Stimulated activated CD4-positive, alpha-beta T cell treated with anti-CD3 and anti-CD28 coated beads, TNF-alpha, amount 100 ng/mL, for 1 hour (primary cell): ENCODE measurements at places on chromosomes 6 and 20.

DNA sequence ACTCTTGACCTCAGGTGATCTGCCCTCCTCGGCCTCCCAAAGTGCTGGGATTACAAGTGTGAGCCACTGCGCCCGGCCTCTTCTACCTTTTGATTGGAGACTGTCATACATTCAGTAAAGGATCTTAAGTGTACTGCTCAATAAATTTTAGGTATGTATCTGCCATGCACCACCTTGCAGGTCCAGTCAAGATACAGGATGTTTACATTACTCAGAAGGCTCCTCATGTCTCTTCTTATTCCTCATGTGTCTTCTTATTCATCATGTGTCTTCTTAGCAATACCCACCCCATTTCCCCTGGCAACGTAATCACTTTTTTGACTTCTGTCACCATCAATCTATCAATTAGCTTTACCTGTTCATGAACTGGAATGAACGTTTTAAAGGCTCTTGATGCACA is 7.9 kb downstream of the MEA1 start:
- no peak for DNase-seq

DNA sequence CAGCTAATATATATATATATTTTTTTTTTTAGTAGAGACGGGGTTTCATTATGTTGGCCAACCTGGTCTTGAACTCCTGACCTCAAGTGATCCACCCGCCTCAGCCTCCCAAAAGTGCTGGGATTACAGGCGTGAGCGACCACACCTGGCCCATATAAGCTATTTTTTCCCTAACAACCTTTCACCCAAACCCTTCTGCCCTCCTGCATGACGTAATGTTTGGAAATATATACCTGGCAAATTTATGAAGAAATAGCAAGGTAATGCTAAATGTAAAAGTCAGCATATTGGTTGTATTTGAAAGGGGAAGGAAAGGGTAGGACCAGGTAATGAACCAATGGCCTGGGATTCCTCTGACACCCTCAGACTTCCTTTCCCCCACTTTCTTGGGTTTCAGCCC is 325.5 kb upstream of the ARID1B start:
- DNase-seq = no peak

GRCh38 chr20:32570401-32571190 is 14.5 kb downstream of the NOL4L start:
- DNase-seq = no peak

DNA sequence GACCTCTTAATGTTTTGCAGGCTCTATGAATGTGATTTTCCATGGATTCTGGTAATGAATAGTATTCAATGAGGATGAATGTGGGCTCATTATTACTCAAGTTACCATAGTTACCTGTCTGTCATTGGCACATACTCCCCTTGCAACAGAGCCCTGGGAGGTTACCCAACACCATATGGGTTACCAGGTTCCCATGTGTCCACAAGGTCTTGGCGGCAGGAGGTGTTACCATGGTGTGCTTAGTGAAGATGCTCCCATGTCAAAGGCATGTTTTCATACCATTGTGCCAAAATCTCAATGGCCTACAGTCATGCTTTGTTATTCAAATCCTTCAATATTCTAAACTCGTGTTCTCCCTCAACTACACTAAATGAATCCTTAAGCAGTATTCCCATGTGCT is 232.5 kb downstream of the HDGFL1 start:
- no peak for DNase-seq

DNA sequence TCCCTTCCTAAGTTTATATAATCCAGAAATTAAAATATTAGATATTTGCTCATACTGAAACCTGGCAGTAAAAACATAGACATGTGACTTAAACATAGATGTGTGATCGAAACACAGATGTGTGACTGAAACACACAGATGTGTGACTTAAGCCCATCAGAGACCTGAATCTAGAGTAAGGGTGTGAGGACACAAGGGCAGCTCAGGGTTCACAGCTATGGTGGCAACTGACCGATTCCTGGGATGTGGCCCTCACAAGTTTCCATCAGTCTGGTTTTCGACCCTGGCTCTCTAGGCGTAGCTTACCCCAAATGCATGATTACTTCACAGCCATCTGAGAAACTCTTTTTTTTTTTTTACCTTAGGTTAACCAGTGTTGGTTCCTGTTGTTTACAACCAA is 137.0 kb downstream of the NRN1 start:
- DNase-seq = no peak

GRCh38 chr6:124599656-124600055 is 362.6 kb upstream of the RNF217 start:
- DNase-seq = no peak

GRCh38 chr6:141657812-141658211 is 474.9 kb upstream of the GJE1 start:
- DNase-seq = no peak

GRCh38 chr6:45714741-45715507 is 300.7 kb downstream of the CLIC5 start:
- DNase-seq = no peak

- no peak for DNase-seq
Observed at GRCh38 chr6:90402831-90403192, 106.2 kb upstream of the BACH2 start.

DNA sequence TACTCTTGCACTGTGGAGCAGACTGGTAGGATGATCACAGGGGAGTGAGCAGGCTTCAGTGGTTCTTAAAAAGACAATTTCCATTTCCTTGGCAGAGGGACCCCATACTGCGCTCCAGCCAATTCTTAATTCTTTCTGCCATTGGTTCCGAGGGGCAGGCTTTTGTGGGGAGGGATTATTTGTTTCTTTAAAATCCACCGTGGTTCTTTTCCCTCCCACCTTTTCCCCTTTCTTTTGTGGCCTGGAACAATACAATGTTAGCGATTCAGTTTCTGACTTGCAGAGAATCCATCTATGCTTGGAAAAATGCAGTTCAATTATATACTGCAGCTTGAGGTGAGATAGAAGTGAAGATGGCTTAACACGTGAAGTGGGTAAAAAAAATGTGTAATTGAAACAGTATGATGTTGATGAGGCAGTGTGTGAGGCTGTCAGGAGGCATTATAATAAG is 379.0 kb upstream of the FLRT3 start:
- no peak for DNase-seq

- no peak for DNase-seq
Observed at GRCh38 chr6:72758901-72759300, 137.0 kb downstream of the KCNQ5 start.

GRCh38 chr6:146542881-146543210 is 787 bp upstream of the RAB32 start:
- no peak for DNase-seq

- no peak for DNase-seq
Observed at GRCh38 chr6:40550202-40551101, 36.7 kb downstream of the LRFN2 start.

DNA sequence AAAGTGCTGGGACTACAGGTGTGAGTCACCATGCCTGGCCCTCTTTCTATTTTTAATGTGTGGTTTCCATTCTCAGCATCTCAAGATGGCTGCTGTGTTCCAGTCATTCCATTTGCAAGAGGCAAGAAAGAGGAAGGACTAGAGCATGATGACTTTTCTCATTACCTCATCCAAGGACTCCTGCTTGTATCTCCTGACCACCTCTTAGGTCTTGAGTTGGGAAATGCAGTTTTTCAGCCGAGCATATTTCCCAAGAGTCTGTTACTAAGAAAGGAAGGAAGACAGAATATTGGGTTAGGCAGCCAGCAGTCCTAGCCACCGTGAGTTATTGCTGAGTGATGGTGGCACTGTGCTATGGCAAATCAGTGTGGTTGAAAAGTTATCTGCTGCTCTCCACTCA is 108.4 kb upstream of the INSM1 start:
- DNase-seq = no peak

DNA sequence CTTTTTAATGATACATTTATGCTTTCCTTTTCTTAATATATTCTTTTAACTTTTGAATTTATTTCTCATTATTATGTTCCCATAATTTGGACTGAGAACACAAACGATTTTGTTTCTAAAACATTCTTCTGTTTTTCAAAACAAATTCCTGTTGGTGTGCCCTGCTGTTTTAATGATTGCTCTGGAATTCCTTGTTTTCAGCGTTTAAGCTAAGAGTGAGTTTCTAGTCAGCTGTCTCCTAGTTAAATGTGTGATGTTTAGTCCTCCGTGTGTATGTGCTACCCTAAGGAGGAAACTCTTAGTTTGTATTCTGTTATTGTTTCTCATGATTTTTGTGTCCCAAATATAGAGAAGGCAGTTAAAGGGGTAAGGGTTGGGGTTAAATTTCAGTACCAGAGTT is 306.1 kb upstream of the RGS17 start:
- no peak for DNase-seq

DNA sequence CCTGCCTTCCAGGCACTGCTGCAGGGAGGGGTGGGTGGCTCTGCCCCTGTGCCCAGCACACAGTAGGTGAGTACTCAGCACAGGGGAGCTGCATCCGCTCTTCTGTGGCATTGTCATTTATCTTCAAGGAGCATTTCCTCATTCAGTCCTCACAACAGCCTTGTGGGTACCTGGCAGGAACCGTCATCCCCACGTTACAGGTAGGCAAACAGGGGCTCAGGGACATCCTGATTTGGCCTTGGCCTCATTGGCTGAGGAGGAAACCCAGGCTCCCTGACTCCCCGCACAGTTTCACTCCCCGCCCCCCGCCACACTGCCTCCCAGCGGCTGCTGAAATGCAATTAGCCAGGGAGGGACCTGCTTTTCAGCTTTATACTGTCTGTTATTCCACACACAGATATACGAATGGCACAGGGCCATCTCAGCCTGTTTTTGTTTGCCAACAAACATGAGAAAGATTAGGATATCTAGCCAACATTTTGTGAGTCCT is 24.2 kb upstream of the PNPLA1 start:
- DNase-seq = no peak

DNA sequence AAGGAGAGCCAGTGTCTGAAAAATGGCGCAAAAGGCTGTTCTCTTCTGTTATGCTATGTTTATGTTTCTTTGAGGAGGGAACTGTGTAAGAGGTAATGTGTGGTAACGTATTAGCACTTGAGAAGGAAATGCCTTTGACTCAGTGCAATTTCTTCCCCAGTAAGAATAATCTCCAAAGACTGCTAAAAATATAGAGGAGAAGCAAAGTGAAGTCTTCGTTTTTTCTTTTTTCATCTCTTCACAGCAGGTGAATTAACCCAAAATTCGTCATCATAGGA is 47.1 kb upstream of the IFNGR1 start:
- no peak for DNase-seq

DNA sequence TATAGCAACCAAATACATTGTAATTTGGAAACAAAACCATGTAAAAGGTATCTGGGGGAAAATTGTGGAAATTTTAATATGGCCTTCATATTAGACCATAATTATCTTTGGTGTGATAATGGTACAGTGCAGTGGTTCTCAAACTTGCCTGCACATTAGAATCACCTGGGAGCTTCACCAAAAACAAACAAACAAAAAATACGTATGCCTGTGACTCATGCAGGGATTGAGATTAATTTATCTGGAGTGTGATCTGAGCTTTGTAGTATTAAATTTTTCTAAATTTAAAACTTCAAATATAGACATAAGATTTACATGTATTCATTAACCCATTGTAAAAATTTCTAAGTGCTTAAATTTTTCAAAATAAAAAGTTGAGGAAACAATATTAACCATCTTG is 31.5 kb downstream of the ARHGAP18 start:
- DNase-seq = no peak

GRCh38 chr20:63863021-63863797 is 1.9 kb upstream of the TPD52L2 start:
- no peak for DNase-seq

- DNase-seq = no peak
Observed at GRCh38 chr20:22861990-22862389, 173.1 kb upstream of the SSTR4 start.

DNA sequence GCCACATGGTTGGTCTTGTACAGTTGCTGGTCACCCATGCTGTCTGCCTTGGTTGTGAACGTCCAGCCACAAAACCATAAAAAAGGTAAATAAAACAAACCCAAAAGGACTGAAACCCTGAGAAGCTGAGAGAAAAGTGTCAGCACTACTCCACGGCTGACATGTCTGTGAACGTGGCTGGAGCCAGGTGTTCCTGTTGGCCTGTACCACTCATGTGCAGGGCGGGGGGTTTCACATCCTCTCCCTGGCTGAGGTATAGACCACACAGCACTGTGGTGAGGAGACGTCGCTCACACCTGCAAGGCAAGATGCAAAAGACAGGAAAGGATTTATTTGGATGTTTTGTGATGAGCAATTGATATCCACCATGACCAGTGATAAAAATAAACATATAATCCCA is 51.9 kb upstream of the MRPS10 start:
- no peak for DNase-seq

DNA sequence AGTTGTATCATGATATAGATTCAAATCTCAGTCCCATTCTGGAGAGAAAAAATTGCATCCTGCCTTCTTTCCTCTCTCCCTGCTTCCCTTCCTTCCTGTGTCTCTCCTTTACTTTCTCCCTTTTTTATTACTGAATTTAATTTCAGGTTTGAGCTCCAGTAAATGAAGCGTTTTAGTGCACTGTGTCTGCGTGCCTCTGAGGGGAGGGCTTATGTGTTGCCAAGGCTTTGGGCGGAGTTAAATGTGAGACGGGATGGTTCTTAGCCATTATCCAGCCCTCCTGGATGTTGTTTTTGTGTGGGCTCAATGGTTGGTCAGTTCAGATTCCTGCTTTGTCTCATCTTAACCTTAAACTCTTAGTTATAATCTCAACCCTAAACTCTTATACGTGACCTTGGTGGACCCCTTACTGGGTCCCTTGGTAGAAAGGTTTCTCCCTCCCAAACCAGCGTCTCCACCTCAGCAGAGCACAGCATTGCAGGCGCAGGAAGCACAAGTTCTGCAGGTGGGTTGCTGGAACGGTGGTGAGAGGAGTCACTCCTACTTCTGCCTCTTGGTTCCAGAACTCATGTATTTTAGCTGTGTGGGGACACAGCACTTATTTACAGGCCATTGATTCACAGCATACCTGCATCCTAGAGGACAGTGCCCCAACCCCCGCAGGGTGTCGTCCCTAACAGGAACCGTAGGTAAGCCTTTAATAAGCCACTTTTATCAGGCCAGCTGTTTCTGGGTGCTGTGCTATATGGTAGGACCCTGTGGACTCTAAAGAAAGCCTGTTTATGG is 68.5 kb downstream of the DNAH8 start:
- DNase-seq = no peak

DNA sequence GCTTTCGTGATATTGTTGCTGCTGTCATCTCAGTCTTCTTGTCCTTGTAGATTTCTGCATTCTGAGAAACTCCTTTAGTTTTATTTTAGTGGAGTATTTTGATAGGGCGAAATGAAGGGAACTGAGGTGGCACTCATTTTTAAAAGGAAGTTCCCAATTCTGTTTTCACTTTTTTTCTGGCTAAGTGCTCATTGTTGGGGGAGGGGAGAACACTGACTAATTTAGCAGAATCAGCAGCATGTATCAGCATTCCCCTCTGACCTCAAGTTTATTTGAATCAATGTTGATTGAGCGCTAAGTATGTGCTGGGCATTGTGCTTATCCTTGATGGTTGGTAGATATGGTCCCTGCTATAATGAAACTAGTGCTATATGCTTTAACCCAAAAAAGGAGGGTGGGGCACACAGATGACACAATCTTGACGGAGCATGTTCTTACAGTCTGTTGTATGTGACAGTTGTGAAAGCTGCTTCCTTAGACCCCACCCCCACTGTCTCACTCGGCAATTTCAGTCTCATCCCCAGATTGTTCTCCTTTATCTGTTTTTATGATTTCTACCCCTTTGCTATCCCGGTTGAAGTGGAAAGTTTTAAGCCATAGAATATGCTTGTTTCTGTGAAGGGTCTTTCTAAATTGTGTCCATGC is 262.4 kb downstream of the SOX4 start:
- DNase-seq = no peak
